AG20443 (cell line): ENCODE measurements at places on chromosomes 3 and 15.
A peak's percentile ranks its signal among the peaks of the same experiment; 100 is the strongest.

DNA sequence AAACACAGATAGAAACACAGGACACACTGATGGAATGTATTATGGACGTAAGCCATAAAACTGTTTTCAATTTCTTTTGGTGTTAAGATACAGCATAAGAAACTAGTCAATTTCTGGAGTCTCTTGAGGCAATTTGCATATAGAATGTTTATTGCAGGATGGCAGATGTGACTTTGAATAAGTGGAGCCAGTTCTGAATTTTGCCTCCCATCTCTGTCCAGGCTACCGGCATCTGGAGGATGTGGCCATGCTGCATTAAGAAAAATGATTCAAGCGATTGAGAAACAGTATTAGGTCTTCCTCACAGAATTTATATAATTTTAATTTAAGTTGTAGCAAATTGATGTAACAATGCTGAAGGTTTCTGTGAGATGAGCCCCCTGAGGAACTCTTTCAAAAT lies 81.5 kb downstream of the CHST2 start:
- DNase-seq = no peak

DNA sequence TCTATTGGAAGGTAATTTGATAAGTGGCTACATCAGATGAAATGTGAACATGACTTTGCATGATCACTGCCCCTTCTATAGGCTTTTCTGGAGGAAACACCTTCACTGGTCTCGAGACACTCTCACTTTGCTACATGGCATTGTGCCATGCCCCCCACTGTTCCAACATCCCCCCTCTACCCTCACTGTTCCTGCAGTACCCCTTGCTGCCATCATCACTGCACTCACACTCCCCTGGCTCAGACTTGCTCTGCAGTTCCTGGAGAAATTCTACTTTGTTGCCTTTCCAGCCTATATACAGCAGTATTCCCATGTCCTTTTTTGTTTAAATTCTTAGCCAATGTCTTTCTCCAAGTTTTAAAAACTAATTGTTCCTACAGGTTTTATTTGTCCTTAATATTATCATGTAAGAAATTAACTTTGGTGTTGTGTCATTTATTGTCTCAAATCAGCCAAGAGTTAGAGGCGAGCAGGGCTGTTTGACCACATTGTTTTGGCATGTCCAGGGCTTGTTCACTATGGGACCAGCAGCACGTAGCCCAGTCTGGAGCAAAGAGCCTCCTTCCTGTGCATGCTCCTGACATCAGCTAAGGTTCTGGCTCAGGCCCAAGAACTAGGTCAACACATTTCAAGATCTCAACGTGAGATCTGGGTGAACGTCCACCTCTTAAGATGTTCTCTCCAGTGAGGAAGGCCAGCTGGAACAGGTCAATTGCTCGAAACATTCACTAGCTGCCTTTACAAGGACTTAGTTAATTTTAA lies 246.4 kb downstream of the SLC9A9 start:
- DNase-seq = peak; percentile 15

- DNase-seq = peak; percentile 9
These were observed 203.4 kb upstream of the CGNL1 start for GRCh38 chr15:57172925-57173324.

DNA sequence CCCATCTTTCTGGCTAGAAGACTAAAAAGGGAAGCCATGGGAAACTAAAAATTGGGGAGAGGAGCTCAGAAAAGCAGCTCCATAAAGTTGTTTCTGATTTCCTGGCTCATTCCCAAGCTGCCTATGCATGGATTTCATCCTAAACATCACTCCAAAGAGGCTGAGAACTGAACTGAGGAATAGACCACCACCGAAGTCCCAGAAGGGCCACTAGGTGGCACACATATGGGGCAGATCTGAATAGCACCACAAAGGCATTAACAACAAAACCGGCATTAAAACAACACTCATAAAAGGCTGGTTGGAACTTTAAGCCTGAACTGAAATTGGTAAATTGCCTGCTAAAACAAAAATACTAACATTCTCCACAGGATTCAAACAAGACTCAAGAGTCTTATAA lies 106.3 kb downstream of the PLD1 start:
- DNase-seq = peak; percentile 55

GRCh38 chr15:85444122-85444745 lies 63.8 kb downstream of the AKAP13 start:
- DNase-seq = no peak

- DNase-seq = no peak
These were observed 52.2 kb upstream of the HES1 start for GRCh38 chr3:194083637-194084224.

GRCh38 chr3:68943753-68944500 lies 11.6 kb upstream of the TAFA4 start:
- no peak for DNase-seq

GRCh38 chr3:122719273-122719921 lies 38.8 kb downstream of the PARP14 start:
- DNase-seq = no peak

- DNase-seq = no peak
These were observed 228.5 kb upstream of the MME start for GRCh38 chr3:154851644-154852043.

GRCh38 chr3:981156-981555 lies 111.7 kb upstream of the CNTN6 start:
- DNase-seq = no peak

DNA sequence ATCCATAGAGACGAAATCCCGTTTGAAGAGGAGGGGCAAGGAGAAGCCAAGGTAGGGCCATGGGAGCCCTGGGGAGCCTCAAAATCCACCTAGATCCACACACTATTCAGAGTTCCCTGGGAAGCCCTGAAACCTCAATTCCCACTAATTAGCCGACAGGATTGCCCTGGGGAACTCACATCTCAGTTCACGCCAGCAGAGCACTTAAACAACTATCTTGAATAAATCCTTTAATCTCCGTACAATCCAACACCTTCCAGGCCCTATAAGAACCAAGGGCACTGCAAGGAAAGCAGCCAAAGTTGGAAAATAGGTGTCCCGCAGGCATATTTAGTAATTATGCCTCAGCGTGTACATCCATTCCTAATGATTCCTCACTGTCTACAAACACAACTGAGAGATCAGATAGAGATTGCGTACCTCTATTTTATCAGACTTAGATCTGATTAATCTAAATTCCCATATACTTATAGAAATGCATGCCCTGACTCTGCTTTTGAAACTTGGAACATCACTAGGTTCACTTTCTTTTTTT lies 25.6 kb upstream of the EIF4A2 start:
- DNase-seq = no peak

DNA sequence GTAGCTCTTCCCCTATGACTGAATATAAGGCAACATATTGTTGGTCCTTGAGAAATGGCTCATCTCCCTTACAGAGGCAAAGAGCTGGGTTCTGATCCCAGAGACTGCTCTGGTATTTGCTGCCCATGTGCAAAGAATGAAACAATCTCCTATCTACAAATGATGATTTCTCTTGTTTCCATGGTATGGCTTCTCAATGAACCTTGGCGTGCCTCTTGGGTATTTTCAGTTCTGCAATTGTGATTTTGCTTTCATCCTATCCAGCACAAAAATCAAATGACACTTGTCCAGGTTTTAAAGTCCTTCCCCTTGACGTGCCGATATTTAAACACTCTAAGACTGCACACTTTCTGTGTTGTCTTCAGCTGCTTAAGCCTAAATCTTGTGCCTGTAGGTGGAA lies 109.8 kb upstream of the NR2F2 start:
- DNase-seq = no peak

DNA sequence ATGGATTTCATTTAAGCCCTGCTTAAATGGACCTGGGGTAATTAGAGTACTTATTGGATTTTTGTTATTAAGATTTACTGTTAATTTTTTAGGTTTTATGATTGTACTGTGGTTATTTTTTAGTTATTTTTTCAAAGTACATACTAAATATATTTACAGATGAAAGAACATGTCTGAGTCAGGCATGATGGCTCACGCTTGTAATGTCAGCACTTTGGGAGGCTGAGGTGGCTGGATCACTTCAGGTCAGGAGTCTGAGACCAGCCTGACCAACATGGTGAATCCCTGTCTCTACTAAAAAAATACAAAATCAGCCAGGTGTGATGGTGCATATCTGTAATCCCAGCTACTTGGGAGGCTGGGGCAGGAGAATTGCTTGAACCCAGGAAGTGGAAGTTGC lies 16.2 kb upstream of the RPL24 start:
- no peak for DNase-seq

- DNase-seq = no peak
These were observed 359.9 kb downstream of the AGBL1 start for GRCh38 chr15:86439614-86440013.

DNA sequence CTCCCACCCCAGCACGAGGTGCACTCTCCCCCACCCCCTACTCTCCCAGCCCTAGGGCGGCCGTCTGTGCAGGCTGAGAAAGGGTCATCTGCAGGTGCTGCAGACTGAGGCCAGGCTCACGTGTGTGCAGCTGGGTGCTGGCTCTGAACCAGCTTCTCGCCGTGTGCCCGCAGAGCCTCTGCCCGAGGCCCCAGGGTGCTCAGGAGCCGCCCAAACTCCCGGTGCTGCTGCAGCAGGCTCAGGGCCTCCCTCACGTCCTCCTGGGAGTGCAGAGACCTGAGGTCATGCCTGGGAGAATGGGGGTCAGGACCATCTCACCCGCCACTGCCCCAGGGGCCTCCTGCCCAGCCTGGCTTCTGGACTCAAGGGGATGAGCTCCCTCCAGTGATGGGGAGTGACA lies 17.2 kb downstream of the SPTBN5 start:
- DNase-seq = no peak

- no peak for DNase-seq
These were observed 17.5 kb downstream of the GRAMD2A start for GRCh38 chr15:72179950-72180581.

GRCh38 chr3:78659386-78659987 lies 1108.3 kb downstream of the ROBO1 start:
- peak; percentile 11 for DNase-seq

GRCh38 chr3:37559461-37559860 lies 302.2 kb upstream of the CTDSPL start:
- peak; percentile 29 for DNase-seq

DNA sequence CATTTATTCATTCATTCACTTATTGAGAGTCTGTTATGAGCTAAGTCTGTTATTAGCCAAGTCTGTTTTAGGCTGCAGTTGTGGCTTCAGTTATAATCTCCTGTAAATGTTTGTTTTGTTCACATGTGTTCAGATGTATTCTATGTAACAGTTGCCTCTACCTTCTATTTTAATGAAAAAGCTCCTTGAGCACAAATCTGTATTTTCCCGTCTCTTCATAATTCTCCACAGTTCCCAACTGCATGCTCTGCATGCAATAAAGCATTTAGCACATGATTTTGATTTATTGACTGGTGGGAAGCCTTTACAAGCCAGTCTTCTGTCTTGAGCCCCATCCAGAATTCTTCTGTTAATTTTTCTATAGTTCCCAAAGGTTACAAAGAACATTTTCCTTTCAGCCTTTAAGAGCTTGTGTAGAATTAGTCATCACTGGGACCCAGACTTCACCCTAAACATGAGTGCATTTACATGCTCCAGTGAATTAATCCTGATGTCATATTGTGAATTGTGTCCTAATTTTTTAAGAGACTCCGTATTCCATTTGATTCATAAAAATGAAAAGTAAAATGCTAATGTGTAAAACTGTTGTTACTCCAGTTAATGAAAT lies 122.3 kb upstream of the NR2E3 start:
- no peak for DNase-seq

GRCh38 chr3:14806641-14807263 lies 12.0 kb upstream of the FGD5 start:
- no peak for DNase-seq

DNA sequence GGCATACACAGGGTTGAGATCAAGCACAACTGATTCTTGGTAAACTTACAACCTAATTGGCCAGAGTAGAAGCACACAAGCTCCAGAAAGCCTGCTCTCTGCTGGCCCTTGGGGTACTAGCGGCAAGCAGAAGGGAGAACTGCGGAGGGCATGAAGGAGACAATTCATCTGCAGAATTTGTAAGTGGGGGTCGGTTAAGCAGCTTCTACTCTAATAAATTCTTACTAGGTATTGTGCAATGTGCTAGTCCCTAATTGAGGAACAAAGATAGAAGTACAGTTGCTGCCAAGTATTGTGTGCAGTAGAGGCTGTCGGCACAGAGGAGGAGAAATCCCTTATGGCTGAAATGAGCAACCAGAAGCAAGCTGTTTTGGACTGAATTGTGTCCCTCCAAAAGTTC lies 91.2 kb upstream of the VEPH1 start:
- no peak for DNase-seq

- DNase-seq = no peak
These were observed 19.2 kb downstream of the PXYLP1 start for GRCh38 chr3:141250828-141251227.

DNA sequence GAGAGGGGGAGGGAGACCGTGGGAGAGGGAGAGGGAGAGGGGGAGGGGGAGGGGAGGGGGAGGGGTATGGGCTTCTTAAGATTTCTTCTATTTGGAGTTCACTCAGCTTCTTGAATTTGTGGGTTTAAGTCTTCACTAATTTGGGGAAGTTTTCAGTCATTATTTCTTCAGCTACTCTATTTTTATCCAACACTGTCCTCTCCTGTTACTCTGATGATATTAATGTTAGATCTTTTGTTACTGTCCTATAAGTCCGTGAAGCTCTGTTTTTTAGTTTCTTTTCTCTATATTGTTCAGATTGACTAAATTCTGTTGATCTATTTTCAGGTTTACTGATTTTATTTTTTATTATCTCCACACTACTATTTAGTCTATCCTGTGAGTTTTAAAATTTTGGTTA lies 351.5 kb upstream of the TPM1 start:
- DNase-seq = no peak

DNA sequence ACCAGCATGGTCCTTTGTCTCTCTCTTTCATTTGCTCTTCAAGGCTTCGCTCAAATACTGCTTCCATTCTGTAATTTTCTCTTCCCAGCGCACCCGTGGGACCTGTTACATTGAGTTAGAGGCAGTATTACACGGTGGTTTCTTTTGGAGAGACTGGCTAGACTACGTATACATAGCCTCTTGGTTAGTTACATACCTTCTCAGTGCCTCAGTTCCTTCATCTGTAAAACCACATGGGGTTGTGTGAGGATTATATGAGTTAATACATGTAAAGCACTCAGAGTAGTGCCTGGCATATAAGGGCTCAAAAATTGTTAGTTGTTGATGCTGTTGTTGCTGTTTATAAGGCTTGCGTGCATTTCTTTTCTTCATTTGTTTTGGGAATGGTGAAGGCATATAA lies 33.8 kb downstream of the UBE2E2 start:
- DNase-seq = no peak

- no peak for DNase-seq
These were observed 56.2 kb downstream of the B3GNT5 start for GRCh38 chr3:183309276-183309675.

GRCh38 chr3:11534793-11535101 lies 109.0 kb downstream of the VGLL4 start:
- DNase-seq = no peak

GRCh38 chr15:88652456-88653199 lies 13.8 kb downstream of the ISG20 start:
- DNase-seq = no peak

- DNase-seq = no peak
These were observed 27.3 kb downstream of the STARD5 start for GRCh38 chr15:81296673-81297072.
